ENCODE measurements at places on chromosomes 3 and 15. TPM values are rescaled to one million over a fixed set of nuclear protein-coding genes. Genes with fewer than 3 reads are reported as not detected.

BUB1B gene
- total RNA-seq, result 0.85 TPM

IGF2BP2 gene
- total RNA-seq, result 17.9 TPM

FSIP1 gene
- total RNA-seq, result 1.2 TPM

PRSS50 gene
- 0.22 TPM for total RNA-seq

DNA sequence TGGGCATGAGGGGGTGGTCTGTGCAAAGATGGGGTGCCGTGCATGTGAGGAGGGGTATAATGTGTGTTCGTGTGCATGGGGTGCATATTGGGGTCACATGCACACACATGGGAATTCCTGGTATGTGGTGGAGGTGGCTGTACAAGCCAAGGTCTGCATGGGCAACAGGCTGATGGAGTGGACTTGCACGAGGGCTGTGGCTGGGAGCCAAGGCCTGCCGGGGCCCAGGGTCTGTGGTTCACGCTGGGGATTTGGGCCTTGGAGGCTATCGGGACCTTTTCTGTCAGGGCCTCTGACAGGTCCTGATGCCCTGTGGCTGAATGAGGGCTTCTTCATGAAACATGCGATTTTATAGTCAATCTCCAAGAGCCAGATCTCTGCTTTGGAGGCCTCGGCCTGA, 9.8 kb upstream of the PLXND1 start:
- no peak overlapping the region for H3K4me3 ChIP-seq
- DNase-seq, result no peak
- H3K36me3 ChIP-seq, result no peaks in the 10 kb centered on the region

- no peaks in the 10 kb centered on the region for H3K36me3 ChIP-seq
- H3K4me3 ChIP-seq, result no peak overlapping the region
- no peak overlapping the region for H3K27ac ChIP-seq
- no peak for DNase-seq
Measured at GRCh38 chr3:122926322-122926721, 101.2 kb downstream of the SEMA5B start.

- no peak overlapping the region for H3K4me3 ChIP-seq
- peak overlapping the region; percentile 88 for H3K27ac ChIP-seq
- peaks cover 57% of the 10 kb centered on the region for H3K4me1 ChIP-seq
Measured at GRCh38 chr3:69864766-69865165, 125.5 kb downstream of the MITF start.

Data from left ventricle myocardium inferior (tissue), 1 donor.